Trophoblast cell (in vitro differentiated cells and primary cell): ENCODE measurements at places on chromosomes 12 and 14.

GRCh38 chr12:93229494-93230325, 148.0 kb upstream of the NUDT4 start:
- DNase-seq = peak; percentile 52

DNA sequence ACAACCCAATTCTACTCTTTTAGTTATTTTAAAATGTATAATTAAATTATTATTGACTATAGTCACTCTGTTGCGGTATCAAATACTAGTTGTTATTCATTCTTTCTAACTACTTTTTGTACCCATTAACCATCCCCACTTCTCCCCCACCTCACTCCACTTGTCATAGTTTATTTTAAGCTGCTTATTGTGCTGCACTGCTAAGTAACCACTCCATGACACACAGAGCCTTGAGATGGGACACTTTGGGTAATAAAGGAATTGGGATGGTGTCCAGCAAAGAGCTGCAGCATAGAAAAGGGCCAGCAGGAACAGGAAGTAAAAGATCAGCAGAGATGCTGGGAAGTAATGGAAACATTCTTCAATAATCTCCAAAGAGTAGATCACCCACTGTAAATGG, 123.0 kb downstream of the RPS29 start:
- DNase-seq = no peak

- DNase-seq = no peak
These were observed 15.1 kb downstream of the FAIM2 start for GRCh38 chr12:49888461-49889151.

DNA sequence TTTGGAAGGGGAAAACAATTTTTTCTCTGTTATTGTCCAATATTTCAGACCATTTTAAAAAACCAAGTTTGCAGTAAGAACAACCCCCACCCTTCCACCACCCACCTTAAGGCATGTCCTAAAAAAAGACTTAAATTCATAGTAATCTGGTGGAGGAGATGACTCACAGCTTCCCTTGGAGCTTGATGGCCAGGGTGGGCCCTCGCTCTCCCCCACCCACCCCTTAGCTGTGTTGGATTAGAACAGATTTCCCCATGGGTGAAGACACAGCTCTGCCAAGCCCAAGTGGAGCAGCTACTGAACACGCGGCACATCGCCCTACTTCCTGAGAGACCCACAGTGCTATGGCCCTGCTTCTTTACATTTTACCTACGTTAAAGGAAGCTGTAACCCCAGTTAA, 140.3 kb downstream of the GCH1 start:
- DNase-seq = no peak

GRCh38 chr14:40682131-40682913, 924.4 kb upstream of the LRFN5 start:
- DNase-seq = peak; percentile 38

DNA sequence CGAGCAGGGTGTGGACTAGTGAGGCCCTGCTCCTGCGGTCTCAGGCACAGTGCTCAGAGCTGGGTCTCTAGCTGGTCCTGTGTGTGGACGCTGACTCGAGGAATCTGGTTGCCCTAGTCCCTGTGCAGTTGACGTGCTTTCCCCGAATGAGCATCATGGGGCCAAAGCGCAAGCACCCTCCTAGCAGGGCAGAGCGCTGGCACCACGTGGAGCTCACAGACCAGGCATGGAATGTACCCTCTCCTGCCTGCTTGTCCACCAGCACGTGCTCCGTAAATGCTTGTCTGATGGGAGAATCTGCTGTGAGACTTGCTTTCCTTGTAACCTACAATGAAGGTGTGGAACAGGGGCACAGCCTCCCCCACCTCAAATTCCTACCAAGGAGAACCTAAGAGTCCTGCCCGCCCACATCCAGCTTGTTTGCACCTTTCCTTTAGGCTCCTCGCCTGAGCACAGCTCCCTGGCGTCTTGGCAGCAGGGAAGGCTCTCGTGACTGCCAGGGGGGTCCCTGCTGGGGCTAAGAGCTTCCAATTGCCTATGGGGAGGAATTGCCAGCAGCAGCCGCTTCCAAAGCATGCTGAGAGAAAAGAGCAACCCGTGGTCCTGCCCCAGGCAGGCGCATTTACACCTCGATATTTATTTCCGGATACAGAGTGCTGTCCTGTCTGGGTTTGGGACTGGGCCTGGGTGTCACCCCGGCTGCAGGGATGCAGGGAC, 125.0 kb downstream of the PIWIL1 start:
- no peak for DNase-seq

DNA sequence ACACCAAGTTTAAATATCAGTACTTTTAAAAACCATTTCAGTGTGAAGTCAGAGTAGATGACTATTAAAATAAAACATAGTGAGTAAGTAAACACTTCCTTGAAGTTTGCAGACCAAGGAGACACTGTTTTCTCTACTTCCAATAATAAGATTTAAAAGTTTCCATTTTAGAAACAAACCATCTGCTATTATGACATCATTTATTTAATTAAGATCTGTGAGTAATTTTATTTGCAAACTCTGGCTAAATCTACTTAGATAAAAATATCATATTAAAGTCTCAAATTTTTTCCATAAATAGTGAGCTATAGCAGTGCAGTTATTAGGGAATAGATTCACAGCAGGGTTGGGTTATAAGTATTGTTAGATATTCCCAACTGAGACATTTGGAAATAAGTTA, 1267.0 kb upstream of the FLRT2 start:
- no peak for DNase-seq

DNA sequence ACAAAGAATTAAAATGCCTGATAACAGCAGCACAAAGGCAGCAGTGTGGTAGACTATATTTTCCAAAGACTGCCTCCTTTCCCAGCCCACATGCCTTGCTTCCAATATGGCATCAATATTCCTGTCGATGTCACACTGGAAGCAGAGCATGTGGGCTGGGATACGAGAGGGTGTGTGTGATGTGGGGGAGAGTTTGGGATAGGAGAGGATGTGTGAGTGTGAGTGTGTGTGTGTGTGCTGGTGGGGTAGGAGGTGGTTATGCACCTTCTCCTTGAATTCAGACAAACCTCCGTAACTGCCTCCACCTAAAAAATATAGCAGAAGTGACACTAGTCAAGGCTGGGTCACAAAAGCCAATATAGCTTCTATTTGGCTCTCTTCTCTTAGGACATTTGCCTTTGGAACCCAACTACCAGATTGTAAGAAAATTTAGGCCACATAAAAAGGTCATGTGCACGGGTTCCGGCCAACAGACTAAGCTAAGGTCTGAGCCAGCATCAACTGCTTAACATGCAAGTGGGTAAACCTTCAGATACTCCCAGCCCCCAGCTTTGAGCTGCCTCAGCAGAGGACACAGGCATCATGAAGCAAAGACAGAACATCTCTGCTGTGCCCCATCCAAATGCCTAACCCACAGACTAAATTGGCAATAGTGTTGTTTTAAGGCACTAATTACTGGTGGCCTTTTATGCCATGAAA, 29.5 kb downstream of the SPPL3 start:
- no peak for DNase-seq

- no peak for DNase-seq
These were observed 275.1 kb downstream of the IPO8 start for GRCh38 chr12:30420561-30420960.
